ENCODE measurements at places on chromosomes 4 and X.
A peak's percentile ranks its signal among the peaks of the same experiment; 100 is the strongest.

DNA sequence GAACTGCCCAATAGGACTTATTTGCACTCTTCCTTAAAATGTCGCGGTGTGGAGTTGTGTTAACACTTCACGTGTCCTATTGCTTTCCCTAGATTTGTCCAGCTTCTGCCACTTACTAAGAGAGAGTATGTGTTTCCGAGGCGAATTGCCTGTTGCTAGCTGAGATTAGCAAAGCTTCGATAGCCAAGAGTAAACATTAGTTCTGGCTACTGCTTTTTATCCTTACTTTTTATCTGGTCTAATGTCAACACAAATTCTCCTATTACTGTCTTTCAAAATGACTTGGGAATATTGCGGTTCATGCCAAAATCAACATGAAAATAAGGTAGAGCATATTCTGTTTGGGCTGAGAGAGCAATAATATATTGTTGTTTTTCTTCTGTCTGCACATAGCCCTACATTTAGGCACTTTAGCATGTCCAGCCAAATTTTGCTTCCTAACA, 90.4 kb upstream of the VEGFC start:
- peak; percentile 41 for ATAC-seq

GRCh38 chr4:94304365-94304971, 38.2 kb downstream of the HPGDS start:
- ATAC-seq, result no peak

- ATAC-seq, result no peak
Observed at GRCh38 chr4:184801781-184802696, 23.7 kb downstream of the ACSL1 start.

DNA sequence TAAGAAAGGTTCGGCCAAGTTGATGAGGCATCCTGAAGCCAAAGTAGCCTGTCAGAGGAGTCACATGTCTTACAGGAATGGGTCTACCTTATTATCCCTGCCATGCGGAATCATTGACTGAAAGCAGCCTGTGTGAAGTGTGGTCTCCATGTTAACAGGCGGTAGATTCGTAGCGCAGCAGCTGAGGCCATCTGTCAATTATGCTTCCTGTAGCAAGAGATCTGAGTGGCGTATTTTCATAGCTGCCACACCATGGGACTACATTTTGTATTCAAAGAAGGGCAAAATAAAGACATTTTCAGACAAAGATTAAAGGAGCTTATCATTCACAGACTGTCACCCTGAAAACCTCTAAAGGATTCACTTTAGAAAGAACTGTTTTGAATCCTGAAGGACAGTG, 11.2 kb upstream of the MED14 start:
- peak; percentile 20 for ATAC-seq

GRCh38 chrX:86507331-86507730, 359.1 kb downstream of the DACH2 start:
- ATAC-seq, result no peak

DNA sequence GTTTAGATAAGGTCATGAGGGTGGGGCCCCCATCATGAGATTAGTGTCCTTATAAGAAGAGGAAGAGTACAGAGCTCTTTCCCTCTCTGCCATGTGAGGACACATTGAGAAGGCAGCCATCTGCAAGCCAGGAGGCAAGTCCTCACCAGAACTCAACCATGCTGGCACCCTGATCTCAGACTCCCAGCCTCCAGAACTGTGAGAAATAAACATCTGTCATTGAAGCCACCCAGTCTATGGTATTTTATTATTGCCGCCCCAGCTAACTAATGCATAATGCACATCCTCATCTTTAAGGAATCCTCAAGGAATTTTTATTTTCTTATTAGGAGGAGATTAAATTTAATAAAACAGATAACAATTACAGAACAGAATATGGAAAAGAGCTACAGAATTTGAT, 16.7 kb upstream of the EXOSC9 start:
- ATAC-seq, result no peak

Data from motor neuron (in vitro differentiated cells).